ENCODE measurements at places on chromosomes 16 and 17.
A peak's percentile ranks its signal among the peaks of the same experiment; 100 is the strongest.

- DNase-seq = peak; percentile 29
Measured at GRCh38 chr16:11726008-11726407, 16.6 kb downstream of the TXNDC11 start.

- no peak for DNase-seq
Measured at GRCh38 chr17:80724775-80725266, 180.2 kb downstream of the RPTOR start.

- no peak for DNase-seq
Measured at GRCh38 chr17:66562119-66562518, 259.7 kb downstream of the PRKCA start.

GRCh38 chr17:57600074-57600473, 145.0 kb downstream of the CCDC182 start:
- no peak for DNase-seq

DNA sequence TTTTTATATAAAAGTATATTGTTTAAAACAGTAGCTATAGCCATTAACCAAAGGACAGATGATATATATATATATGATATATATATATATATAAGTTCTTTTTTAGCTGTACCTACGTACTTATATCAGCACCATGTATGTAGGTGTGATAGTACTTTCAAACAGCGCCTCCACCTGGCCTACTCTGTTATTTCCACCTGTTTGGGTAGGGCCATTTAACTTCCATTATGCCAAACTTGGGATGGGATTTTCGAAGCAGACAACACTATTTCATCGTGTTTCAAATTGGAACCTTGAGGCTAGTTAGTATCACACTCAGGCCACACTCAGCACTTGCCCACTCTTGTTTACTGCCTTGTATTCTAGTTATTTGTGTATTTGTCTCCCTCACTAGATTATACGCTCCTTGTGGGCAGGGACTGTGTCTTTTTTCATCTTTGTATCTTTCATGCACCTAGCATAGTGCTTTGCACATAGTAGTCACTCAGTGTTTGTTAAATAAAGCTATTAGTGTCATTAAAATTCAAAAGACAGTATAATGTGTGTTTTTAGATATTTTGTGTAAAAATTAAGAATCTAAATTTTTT, 11.8 kb upstream of the CLTC start:
- DNase-seq = no peak

- no peak for DNase-seq
Measured at GRCh38 chr16:81462683-81463082, 18.1 kb downstream of the CMIP start.

DNA sequence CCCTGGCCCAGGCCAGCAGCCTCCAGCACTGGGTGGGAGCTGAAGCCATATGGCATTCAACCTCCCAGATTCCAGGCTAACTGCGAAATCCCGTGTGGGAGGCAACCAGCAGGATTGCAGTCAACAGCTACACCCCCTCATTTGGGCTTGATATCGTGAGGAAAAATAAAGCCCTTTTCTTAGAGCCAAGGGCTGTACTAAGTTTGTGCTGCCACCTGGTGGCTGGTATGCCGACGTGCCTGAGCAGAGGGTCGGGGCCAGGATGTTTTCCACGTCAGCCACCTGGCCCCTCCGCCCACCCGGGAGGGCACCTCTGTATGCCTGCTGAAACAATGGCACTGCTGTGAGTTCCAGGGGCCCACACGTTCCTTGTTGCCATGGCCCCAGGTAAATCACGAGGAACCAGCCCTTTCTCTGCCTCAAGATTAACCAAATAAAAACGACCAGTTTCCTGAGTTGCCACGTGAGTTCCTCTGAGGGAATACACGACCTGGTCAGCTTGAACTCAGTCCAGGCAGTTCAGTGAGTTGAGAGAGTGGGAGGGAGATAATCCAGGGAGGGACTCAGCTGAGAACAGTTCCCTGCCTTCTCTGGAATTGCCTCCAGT, 9.0 kb downstream of the TMEM98 start:
- DNase-seq = peak; percentile 40

GRCh38 chr16:1163567-1164055, 10.7 kb downstream of the CACNA1H start:
- no peak for DNase-seq

DNA sequence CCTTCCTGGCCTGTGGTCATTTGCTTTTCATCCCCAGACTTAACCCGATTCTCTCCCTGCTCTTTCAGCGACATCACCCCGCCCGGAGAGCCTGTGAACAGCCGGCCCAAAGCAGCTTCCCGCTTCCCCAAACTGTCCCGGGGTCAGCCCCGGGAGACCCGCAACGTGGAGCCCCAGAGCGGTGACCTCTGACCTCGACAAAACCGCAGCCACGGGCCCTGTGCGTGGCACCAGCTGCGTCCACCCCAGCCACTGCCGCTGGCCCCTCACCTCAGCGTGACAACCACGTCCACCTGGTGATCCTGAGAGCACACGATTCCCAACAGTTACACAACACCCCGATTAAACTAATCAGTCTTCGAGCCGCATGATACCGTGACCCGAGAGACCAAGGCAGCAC, 235.2 kb downstream of the CPPED1 start:
- DNase-seq = no peak

DNA sequence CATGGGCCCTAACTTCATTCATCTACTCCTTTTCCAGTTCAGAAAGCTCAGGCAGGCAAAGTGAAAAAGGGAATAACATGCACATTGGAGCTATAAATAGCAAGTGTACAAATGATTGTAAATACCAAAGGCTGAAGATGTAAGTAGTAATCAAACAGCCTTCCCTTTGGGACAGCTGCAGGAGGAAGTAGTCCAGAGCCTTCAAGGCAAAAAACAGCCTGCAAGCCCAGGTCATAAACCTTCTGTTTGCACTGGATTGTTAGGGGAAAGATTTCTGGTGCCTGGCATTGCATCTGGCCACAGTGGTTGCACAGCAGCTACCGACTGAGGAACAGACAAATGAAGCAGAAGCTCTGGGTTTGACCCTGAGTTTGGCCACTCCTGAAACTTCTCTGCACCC, 98.6 kb upstream of the PMFBP1 start:
- no peak for DNase-seq

- DNase-seq = no peak
Measured at GRCh38 chr17:37516127-37516571, 26.5 kb downstream of the DUSP14 start.

DNA sequence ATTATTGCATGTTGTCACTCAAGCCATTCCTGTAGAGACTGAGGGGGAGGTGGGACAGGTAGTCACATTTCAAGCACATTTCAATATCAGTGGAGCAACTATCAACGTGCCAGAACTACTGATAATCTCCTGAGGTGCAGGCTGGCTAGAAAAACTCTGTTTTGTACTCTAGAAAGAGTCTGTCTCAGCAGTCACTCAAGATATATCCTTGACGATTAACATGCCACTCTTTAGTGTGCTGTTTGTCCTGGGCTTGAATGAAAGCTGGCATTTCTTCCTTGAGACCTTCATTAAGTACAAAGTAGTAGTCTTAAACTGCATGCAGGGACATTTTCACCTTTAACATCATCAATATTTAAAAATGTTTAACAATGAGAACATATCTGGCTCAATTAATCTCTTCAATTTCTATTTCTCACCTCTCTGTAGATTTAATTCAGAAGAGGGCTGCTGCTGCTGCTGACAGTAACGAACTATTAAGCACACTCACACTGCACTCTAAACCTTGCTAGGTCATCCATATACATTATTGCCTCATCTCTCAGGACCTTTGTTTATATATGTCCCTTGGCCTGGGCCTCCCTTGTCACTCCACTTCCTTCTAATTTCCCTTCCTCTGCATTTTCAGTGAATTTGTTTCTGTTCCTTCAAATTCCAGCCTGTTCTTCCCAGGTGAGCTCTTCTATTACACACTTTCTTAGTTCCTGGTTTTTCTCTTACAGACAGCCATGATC, 412.0 kb downstream of the HAPSTR1 start:
- no peak for DNase-seq

Data from lower leg skin (tissue), 4 donors.